Kidney tubule cell (primary cell): ENCODE measurements at places on chromosomes 6 and 20.

DNA sequence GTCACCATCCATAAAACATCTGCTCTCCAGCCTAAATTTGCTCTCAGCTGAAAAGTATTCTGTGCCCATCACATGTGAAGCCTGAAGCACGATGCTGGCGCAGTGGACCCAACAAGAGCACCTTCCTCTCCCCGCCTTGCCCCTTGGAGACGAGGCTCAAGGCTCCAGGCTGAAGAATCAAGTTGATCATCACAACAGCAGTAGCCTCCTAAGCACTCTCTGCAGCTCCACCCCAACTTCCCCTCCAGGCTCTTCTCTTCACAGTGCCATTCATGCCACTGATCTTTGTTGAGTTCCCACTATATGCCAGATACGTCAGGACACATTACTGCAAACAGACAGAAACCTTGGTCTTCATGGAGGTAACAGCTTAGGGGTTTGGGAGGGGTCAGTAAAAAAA is 41.6 kb upstream of the ZNF217 start:
- DNase-seq, result no peak

- DNase-seq, result no peak
Observed at GRCh38 chr6:75412969-75413662, 80.5 kb downstream of the FILIP1 start.

GRCh38 chr6:47621838-47622449 is 76.4 kb upstream of the ADGRF4 start:
- DNase-seq, result no peak

DNA sequence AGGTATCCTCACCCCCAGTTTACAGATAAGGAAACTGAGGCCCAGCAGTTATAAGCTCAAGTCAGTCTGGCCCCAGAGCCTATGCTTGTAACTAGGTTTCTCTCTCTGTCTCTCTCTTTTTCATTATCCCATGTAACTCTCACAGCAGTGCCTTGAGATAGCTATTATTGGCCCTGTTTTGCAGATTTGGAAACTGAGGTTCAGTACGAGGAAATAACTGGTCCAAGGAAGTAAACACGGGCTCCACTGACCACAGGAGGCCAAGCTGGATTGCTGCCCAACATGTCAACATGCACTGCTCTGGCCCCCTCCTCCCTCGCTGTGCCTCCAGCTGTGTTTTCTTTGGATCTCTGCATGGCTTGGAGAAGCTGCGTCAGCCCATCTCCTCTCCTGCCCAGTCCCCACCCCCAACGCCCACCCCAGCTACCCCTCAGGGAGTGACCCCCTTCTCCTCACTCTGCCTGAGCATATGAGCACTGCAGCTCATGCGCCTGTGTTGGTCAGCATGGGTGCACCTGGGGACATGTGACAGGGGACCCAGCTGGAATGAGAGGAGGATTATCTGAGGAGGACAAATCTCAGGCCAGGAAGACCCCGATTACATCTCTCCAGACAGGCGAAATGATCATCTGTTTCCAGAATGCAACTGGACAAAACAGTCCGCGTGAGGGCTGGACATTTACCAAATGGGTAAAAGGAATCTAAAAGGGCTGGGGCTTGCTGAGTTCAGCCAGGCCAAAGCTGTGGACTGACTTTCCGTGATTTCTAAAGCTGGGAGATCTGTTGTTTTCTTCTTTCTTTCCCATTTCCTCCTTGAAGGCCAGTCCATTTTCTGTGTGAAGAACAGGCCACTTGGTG is 7.8 kb upstream of the PLTP start:
- no peak for DNase-seq

DNA sequence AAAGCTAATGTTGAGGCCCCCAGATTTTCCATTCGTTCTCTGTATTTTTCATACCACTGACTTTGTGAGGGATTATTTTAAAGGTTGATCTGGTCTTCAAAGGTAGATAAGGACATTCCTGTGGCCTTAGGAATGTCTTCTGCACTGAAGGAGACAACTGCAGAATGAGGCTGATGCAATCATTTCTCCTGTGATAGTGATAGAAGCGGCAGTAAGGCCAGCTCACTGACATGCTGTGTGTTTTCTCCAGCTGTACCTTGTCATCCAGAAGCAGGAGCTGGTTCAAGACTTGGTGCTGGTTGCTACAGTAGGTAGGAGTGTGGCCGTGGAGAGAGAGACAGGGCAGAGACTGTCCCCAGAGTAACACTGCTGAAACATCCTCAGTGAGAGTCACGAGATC is 53.8 kb downstream of the DCBLD1 start:
- DNase-seq, result no peak

GRCh38 chr6:159092631-159093030 is 47.8 kb upstream of the TAGAP start:
- no peak for DNase-seq

- DNase-seq, result no peak
Observed at GRCh38 chr20:57157106-57157691, 109.2 kb downstream of the BMP7 start.

GRCh38 chr6:29974901-29975560 is 32.7 kb downstream of the HLA-A start:
- no peak for DNase-seq

GRCh38 chr6:25053875-25054371 is 118.2 kb upstream of the RIPOR2 start:
- DNase-seq, result peak; percentile 17

DNA sequence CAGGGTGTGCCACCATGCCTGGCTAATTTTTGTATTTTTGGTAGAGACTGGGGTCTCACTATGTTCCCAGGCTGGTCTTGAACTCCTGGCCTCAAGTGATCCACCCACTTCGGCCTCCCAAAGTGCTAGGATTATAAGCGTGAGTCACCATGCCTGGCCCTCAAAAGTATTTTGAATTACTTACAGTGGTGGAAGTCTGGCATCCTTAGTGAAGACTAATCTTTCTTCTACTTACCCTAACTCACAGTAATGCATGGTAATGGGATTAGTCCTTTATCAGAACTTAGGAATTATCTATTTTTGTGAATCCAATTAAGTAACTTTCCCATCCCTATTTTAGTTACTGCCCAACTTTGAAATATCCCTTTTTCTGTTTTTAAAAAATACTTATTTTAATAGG is 3.9 kb downstream of the RWDD1 start:
- DNase-seq, result no peak

- DNase-seq, result no peak
Observed at GRCh38 chr6:131048933-131049515, 14.0 kb downstream of the EPB41L2 start.

DNA sequence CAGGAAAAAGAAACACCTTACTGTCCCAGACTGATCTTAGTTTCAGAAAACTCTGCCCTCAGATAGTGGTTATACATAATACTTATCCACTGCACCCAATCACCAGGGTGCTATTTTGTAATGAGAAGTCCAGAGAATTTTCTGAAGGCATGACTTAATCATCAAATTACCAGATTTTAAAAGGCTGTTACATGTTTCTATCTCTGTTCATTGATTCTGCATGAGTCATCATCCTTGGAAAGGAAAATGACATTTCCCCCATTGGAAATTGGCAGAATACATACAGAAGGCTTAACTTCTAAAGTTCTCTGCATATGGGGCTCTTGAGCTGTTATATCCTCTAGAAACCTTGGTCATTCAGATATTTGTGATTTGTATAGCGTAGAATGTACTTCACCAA is 587.9 kb upstream of the FLRT3 start:
- DNase-seq, result peak; percentile 40

DNA sequence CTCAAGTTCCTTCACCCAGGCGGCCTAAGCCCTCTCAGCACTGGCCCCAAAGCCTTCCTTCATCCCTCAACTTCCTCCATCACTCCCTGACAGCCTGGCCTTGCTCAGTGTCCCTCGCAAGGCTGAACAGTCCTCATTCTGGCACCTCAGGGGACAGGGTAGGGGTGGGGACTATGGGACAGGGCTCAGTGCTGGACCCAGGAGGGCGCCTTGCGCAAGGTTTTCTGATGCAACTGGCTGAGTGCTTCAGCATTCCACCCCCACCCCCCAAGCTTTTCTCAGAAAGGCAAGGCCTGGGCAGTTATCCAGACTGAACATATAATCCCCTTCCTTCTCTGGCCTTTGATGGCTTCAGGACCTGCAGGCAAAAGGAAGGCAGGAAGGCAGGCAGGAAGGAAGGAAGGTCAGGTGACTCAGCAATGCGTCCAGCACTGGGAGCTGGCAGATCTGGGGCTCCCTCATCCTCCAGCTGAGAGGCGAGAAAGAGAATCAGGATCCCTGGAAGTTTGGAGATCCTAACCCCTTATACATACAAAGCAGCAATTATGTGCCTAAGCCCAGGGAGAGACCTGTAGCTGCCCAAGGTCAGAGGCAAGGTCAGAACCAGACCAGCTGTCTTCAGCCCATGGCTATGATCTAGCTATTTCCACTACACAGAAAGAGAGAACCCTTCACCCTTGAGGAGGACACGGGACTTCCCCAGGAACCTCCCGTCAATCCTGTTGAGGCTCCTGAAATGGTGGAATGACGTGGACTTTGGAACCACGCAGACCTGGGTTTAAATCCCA is 8.6 kb upstream of the TRIB3 start:
- DNase-seq, result peak; percentile 68

GRCh38 chr6:167849846-167850459 is 23.2 kb downstream of the AFDN start:
- DNase-seq, result peak; percentile 92

DNA sequence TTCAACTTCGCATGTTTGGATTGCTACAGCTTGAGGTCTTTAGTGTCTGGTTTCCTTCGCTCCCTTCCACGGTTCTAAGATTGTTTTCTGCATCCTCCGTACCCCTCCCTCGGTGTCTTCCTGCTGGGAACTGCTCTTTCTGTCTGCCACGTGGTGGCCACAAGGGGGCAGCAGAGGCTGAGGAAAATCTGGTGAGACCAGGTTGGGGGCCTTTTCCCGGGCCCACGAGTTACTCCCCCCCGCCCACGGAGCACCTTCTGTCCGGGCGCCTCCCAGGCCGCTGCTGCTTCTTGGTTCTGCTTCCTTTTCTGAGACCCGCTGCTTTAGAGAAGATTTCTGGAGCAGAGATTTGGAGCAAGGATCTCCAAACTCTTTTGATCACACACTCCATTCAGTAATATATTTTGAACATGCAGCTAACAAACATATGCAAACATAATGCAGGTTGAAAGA is 21.1 kb upstream of the NOTCH4 start:
- peak; percentile 68 for DNase-seq

- DNase-seq, result no peak
Observed at GRCh38 chr6:56529594-56530191, 113.0 kb downstream of the DST start.

GRCh38 chr20:24297993-24298392 is 171.4 kb upstream of the SYNDIG1 start:
- DNase-seq, result no peak

GRCh38 chr6:147983581-147984366 is 358.9 kb upstream of the SASH1 start:
- no peak for DNase-seq
